ENCODE measurements at places on chromosomes 2 and 18. TPM values are rescaled to one million over a fixed set of nuclear protein-coding genes. Genes with fewer than 3 reads are reported as not detected.

- DNase-seq, result no peak
These were observed 176.5 kb upstream of the SALL3 start for GRCh38 chr18:78803104-78803503.

CAPN13 gene
- total RNA-seq, result 0.30 TPM

RAB27B gene
- 10.5 TPM for total RNA-seq

DNA sequence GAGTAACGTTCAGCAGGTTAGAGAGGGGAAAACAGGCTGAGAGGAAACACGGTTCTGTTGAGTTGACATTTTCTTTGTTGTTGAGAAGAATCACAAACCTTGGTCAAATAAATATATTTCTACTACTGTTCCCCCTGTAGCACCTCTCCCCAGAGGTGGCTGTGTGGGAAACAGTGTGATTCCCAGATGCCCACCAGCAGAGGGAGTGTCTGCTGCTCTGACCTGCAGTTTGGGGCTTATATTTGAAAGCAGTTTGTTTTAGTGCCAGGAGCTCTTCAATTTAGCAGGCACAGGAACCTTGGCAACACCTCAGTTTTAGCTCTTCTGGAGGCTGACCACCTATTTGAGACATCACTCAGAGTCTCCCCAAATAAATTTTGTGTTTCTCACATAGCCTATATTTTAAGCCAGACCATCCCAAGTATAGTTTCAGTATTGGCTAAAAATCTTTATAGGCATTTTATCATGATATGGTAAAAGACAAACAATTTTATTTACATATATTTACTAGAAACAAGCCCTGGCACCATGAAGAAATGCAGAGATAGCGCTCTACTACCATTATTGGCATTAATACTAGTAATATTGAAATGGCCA, 75.7 kb downstream of the PIK3C3 start:
- DNase-seq, result no peak

DES gene
- total RNA-seq, result 318 TPM

GRCh38 chr18:45836242-45837205, 11.0 kb downstream of the SIGLEC15 start:
- no peak for DNase-seq

GRCh38 chr2:213004197-213004821, 147.1 kb downstream of the IKZF2 start:
- no peak for DNase-seq

ATP6V1B1 gene
- total RNA-seq, result 2.3 TPM

Measured in skin of body (tissue), 3 donors.